SHP77 (cell line): ENCODE measurements at places on chromosomes 12 and 14.

DNA sequence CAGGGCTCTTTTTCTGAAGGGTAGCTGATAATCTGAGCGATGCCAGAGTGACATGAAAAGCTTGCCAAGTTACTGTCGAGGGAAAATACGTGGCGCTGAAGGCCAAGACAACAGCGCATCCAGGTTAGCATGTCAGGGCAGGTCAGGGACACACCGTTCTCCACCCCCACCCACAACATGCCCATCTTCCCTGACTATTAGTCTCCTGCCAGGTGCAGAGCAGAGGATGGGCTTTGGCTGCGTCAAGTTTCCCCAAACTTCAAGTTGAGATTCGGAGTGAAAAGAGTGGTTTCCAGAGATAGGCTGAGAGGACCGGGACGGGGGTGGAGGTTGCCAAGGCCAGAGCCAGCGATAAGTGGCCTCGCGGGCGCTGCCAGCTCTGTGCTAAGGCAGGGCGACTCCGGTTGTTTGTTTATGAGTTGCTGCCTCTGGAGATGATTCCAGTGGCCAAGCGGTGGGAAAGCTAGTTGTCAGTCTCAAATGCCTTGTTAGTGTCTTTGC is 1.7 kb downstream of the TRHDE start:
- no peak for DNase-seq

- no peak for DNase-seq
Measured at GRCh38 chr12:110774824-110775223, 32.1 kb upstream of the PPP1CC start.

GRCh38 chr12:65432114-65432513 is 153.6 kb downstream of the MSRB3 start:
- DNase-seq = no peak

- DNase-seq = no peak
Measured at GRCh38 chr14:22255017-22255950, 333.7 kb downstream of the DAD1 start.

- peak; percentile 60 for DNase-seq
Measured at GRCh38 chr14:54564868-54565784, 1.8 kb upstream of the SAMD4A start.

- DNase-seq = no peak
Measured at GRCh38 chr12:2618291-2618995, 176.3 kb upstream of the FKBP4 start.
